ENCODE measurements at places on chromosomes 6 and 20. TPM values are rescaled to one million over a fixed set of nuclear protein-coding genes. Genes with fewer than 3 reads are reported as not detected.
A peak's percentile ranks its signal among the peaks of the same experiment; 100 is the strongest.

- H3K4me1 ChIP-seq, result peaks cover 4% of the 10 kb centered on the region
- peak overlapping the region; percentile 98 for H3K27ac ChIP-seq
- no peak for DNase-seq
- no peaks in the 10 kb centered on the region for H3K36me3 ChIP-seq
- H3K4me3 ChIP-seq, result no peak overlapping the region
Measured at GRCh38 chr20:50310673-50311051, 120.0 kb downstream of the CEBPB start.

GRCh38 chr6:92408350-92408749, 1011.0 kb downstream of the EPHA7 start:
- no peaks in the 10 kb centered on the region for H3K27me3 ChIP-seq
- no peaks in the 10 kb centered on the region for H3K36me3 ChIP-seq
- H3K4me1 ChIP-seq, result no peaks in the 10 kb centered on the region

DNA sequence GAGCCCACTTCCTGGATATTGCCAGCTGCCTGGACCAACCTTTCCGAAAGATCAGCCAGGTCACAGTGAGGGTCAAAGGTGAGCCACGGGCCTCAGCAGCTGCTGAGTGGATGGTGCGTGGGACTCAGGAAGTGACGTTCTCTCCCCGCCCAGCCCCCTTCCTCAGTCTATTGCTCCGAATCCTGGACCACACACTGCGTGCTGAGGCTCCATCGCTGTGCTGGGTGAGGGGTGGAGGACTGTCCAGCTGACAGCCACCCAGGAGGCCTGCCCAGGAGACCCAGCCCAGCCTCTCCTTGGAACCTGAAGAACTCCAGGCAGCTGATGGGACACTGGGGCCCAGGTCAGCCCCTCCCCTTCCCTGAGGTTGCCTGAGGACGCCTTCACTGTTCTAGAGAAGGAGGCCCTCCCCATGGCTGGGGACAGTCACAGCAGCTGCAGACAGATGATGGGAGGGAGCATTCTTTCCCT, 94.4 kb upstream of the CD93 start:
- H3K36me3 ChIP-seq, result no peaks in the 10 kb centered on the region
- H3K4me3 ChIP-seq, result no peak overlapping the region
- no peaks in the 10 kb centered on the region for H3K4me1 ChIP-seq
- no peak overlapping the region for H3K27ac ChIP-seq

DNA sequence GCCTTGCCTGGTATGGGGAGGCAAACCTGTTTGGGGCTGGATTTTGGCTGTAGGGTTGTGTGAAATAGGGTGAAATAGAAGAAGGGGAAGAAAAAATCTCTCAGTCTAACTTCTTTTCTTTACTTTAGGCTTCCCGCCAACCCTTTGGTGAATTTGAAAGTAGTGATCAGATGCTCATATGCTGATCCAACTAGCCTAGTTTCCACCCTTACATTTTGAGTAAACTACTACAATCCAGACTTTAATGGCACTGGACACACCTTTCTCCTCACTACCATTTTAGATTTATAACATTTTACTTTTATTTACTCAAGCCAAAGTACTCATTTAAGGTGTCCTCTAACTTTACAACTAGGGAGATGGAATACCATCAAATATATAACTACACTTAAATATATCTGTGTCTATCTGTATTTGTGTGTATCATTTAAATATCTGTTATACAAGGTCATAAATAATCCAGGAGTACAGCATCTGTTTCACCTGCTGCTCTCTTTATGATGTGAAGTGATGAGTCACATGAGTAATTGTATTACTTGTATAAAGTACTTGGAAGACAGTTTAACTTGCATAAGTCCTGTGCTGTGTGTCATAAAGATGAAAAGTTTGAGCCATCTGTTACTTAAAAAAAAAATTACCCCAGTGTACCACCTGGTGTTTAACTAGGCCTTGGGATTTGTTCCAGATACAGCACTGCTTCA, 172.1 kb downstream of the CDKAL1 start:
- H3K27me3 ChIP-seq, result no peaks in the 10 kb centered on the region
- no peak for DNase-seq
- peaks cover 4% of the 10 kb centered on the region for H3K4me1 ChIP-seq

DNA sequence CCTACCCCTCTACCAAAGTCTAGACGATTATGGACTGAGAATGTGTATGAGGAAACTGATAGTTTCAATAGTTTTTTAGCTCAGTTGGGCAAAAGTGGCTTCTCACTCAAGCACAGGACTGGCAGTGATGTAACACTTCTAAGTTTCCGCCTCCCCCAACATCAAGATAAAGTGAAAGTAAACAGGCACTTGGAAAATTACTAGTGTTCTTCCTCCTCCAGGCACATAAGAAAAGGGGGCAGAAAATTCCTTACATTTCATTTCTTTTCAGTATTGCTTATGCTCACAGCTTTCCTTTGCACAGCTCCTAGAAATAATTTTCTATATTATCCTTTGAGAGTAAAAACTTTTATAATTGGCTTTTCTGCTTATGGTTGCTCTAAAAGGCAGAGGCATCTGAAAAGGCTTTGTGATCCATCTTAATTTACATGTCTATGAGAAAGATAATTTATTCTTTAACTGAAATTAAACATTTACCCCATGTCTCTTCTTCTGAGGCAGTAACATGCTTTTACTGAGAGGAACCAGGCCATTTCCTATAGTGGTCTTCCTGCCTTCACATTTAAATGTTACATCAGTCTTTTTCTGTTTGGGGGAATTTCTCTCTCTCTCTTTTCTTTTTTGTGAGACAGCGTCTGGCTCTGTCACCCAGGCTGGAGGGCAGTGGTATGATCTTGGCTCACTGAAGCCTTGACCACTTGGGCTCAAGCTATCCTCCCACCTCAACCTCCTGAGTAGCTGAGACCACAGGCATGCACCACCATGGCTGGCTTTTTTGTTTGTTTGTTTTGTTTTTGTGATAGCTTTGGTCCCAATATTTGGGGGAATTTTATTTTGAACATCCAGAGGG, 65.0 kb upstream of the EEF1A1 start:
- H3K27me3 ChIP-seq, result no peaks in the 10 kb centered on the region
- no peak for DNase-seq
- no peaks in the 10 kb centered on the region for H3K36me3 ChIP-seq
- peak overlapping the region; percentile 17 for H3K4me3 ChIP-seq

The ASIP gene
- polyA plus RNA-seq, result not detected
